Stimulated activated CD8-positive, alpha-beta memory T cell treated with anti-CD3 and anti-CD28 coated beads, Interleukin-2, amount 100 ng/mL, for 1 hour (primary cell): ENCODE measurements at places on chromosomes 4 and X.

- DNase-seq: no peak
Observed at GRCh38 chrX:42952621-42953020, 174.7 kb upstream of the PPP1R2C start.

DNA sequence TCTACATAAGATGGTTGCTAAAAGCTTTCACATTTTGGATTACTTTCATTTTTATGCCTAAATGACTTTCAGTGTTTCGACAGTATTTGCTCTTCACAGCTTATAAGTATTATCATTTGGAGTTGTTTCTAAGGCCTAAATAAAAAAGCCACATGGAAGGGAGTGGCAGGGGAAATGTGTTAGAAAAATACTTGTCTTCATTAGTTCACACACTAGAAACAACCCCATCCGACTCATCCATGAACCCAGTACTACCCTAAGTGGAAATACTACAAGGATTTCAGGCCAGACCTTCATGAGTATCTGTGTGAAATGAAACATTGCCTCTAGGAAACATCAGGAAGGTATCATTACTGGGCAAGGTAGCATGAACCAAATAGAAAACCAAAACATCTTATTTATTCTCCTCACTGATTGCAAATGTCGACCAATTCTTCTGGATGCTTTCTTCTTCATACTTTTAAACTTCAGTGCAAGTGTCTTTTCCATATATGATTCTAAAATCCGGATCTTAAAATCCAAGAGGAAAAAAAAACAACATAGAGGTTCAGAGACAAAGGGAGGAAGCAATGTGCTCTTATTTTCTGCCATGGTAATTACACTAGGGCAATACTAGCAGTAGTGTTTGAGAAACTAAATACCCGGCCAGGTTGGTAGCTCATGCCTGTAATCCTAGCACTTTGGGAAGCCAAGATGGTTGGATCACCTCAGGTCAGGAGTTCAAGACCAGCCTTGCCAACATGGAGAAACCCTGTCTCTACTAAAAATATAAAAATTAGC, 349.4 kb downstream of the ARHGAP24 start:
- no peak for DNase-seq

- DNase-seq: no peak
Observed at GRCh38 chrX:129958083-129958465, 24.4 kb upstream of the BCORL1 start.

- no peak for DNase-seq
Observed at GRCh38 chrX:35507701-35508100, 290.4 kb upstream of the MAGEB16 start.

- DNase-seq: no peak
Observed at GRCh38 chrX:19852014-19853005, 35.1 kb downstream of the SH3KBP1 start.

GRCh38 chr4:124854968-124855367, 142.4 kb upstream of the ANKRD50 start:
- no peak for DNase-seq

- no peak for DNase-seq
Observed at GRCh38 chr4:47819178-47819577, 18.7 kb downstream of the CORIN start.

DNA sequence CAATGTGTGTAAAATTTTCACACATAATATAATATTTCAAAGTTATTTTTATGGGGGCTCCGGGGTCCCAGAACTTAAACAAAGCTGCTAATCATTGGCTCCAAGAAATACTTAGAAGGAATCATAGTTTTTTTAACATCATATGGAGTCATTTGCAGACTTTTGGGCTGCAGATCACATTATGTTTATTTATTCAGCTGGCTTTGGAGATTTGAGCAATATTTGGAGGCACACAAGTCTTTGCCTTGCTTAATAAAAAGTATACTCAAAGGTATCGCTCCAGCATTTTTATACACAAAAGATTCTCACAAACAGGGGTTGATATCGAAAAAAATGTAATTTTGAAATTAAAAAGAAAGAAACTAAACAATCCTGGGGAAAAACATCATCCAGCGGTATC, 382.5 kb upstream of the TENM3 start:
- no peak for DNase-seq

DNA sequence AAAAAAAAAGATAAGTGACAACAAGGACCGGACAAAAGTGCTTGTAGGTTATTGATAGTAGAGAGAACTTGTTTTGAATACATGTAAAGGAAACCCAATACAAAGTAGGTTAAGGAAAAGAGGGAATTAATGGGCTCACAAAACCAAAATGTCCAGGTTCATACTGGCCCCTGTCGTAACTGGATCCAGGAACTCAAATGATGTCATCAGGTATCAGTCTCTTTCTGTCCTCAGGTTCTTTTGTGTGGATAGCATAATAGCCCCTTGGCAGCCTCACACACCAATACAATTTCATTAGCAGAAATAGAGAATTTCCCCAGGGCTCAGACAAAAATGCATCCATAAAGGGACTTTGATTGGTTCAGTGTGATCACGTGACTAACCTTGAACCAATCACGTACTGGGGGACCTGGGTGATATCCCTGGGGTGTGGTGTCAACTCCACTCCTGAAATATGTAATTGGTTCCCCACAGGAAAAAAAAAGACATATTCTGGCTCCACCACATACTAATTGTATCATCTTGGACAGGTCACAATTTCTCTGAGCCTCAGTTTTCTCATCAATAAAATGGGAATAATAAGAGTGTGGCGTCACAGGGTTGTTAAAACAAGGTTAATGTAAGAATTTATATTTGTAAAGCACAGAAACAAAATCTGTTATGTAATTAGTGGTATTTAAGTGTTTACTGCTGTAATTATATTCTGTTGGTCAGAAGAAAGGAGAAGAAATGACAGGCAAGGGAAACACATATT, 174.8 kb downstream of the PDGFRA start:
- DNase-seq: no peak

- no peak for DNase-seq
Observed at GRCh38 chr4:38424151-38424871, 239.7 kb upstream of the KLF3 start.

- DNase-seq: no peak
Observed at GRCh38 chr4:6239486-6239885, 30.2 kb upstream of the WFS1 start.

- no peak for DNase-seq
Observed at GRCh38 chr4:2297606-2298531, 36.0 kb upstream of the MXD4 start.

DNA sequence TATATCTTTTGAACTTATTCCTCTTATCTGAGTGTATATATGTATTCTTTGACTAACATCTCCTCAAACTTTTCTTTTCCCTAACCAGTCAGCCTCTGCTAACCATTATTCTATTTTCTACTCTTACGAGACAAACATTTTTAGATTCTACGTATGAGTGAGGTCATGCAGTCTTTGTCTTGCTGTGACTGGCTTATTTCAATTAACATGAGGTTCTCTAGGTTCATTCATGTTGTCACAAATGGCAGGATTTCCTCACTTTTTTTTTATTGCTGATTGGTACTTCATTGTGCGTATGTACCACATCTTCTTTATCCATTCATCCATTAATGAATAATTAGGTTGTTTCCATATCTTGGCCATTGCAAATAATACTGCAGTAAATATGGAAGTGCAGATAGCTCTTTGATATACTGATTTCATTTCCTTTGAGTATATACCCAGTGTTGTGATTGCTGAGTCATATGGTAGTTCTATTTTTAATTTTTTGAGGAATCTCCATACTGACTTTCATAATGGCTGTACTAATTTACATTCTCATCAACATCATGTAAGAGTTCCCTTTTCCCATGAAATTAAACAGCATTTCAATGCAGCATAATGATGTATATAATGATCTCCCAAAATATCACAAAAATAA, 80.1 kb downstream of the HS3ST1 start:
- DNase-seq: no peak

DNA sequence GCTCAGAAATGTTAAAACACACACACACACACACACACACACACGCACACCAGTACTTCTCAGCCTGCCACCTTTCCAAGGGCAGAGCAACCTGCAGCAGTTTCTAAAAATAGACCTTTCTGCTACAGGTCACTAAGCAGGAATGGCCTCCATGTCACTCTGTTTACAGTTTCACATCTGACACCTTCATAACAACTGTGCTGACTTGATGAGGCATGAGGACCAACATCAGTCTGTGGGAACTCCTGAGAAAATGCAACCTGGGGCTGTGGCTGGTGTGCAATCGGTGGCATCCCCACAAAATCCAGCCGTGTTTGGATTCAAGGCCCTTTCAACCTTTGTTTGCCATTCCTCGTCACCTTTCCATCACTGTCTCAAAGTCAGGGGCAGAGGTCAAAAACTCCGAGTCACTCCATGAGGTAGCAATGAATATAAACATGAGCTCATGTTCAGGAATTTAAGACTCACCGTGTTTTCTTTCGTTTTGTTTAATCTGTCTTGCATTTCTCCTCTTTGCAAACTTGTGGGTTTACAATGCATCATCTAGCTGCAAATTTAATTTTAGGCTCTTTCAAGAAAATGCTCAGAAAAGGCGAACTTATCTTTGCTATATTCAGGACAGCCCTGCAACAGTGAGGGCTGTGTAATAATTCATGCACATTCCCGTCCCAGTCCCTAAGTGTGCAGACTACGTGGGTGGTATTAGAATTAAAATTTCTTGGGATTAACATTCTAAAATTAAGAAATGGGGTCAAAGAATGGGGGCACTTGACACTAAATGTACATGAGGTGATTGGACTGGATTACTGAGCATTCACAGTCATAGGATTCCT, 135.3 kb downstream of the SHROOM3 start:
- no peak for DNase-seq

DNA sequence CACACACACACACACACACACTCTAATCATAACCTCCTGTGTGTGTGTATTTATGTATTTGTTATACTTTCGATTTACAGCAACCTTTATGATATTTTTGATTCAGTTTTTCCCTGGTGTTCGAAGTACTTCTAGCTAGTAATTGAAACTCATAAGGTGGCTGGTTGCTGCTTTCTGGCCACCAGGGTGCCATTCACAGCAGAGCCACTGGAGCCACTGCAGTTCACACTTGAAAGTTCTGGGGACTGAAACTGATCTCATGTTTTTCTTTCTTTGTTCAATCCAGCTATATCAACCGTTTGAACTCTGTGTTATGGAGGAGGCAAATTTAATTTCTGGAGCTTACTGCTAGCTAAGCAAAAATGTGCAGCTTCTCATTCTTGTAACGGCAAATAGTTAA, 419.4 kb downstream of the ADGRL3 start:
- DNase-seq: no peak

GRCh38 chr4:159042097-159042605, 60.7 kb upstream of the RAPGEF2 start:
- no peak for DNase-seq

GRCh38 chr4:70778888-70779422, 57.2 kb downstream of the RUFY3 start:
- DNase-seq: no peak

GRCh38 chrX:3442691-3443090, 96.2 kb upstream of the MXRA5 start:
- DNase-seq: no peak

GRCh38 chr4:165207016-165207430, 338 bp upstream of the KLHL2 start:
- DNase-seq: no peak

- no peak for DNase-seq
Observed at GRCh38 chr4:170529748-170530722, 440.3 kb upstream of the AADAT start.

- DNase-seq: no peak
Observed at GRCh38 chr4:41963105-41963504, 18.5 kb upstream of the DCAF4L1 start.

DNA sequence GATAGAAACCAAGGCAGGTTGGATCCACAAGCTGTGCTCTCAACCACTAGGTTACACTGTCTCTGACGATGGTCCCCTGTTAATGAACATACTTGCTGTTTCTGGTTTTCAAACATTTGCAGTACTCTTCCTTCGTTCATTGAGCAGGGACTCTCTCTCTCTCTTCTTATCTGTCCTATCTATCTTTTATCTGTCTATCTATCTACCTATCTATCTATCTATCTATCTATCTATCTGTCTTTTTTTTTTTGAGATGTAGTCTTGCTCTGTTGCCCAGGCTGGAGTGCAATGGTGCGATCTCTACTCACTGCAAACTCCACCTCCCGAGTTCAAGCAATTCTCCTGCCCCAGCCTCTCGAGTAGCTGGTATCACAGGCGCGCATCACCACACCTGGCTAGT, 9.4 kb upstream of the CT47C1 start:
- no peak for DNase-seq

GRCh38 chr4:182916483-182917181, 554 bp downstream of the DCTD start:
- no peak for DNase-seq

DNA sequence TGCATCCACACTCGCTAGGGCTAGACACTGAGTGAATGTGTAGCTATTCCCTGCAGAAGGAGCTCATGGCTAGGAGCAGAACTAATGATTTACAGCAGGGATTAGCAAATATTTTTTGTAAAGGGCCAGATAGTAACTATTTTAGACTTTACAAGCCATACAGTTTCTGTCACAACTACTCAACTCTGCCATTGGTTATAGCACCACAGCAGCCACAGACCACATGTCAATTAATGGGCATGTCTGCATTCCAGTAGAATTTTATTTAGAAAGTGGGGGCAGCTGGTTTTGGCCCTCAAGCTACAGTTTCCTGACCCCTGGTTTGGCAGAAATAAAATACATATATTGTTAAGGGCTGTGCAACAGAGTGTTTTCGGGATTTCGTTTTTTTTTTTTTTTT, 192.6 kb downstream of the FRMPD4 start:
- no peak for DNase-seq

- no peak for DNase-seq
Observed at GRCh38 chr4:5881340-5881739, 11.5 kb downstream of the CRMP1 start.

DNA sequence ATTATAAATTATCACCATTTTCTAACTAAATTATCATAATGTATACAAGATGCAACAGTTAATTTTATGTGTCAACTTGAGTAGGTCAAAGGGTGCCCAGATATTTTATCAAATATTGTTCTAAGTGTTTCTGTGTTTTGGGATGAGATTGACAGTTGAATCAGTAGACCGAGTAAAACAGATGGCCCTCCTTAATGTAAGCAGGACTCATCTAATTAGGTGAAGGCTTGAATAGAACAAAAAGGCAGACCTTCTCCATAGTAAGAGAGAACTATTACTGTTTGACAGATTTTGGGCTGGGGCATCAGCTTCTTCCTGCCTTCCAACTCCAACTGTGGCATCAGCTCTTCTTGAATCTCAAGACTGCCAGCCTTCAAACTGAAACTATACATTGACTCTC, 185.8 kb downstream of the TRAM1L1 start:
- no peak for DNase-seq

GRCh38 chr4:124017185-124017785, 620.7 kb downstream of the SPRY1 start:
- no peak for DNase-seq

DNA sequence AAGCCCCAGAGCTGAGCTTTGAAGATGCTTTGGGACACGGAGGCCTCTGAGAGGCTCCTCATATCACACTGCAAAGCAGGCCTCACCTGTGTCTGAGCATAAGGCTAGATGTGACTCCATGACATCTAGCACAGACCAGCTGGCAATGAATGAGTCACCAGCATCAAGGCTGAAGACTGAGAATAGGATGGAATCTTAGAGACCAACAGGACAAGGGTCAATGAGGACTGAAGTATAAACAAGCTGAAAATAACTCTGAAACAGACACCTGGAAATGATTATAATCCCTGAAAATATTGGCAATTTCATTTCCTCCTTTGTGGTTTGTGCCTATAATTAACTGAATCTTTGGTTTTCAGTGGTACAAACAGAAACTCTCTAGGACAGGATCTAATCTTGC, 87.1 kb upstream of the PRPS1 start:
- DNase-seq: no peak

GRCh38 chrX:1147611-1148515, 64.6 kb downstream of the CRLF2 start:
- DNase-seq: no peak
